ENCODE measurements at places on chromosomes 5 and 9.

DNA sequence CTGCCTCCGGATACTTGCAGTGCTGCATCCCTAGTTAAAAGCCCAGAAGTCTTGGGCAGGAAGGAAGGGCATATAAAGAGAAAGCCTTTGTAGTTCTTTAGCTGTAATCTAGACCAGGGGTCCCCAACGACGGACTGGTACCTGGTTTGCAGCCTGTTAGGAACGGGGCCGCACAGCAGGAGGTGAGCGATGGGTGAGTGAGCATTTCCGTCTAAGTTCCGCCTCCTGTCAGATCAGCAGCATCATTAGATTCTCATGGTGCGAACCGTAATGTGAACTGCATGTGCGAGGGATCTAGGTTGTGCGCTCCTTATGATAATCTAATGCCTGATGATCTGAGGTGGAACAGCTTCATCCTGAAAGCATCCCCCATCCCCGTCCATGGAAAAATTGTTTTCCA lies 1.6 kb upstream of the SMIM15 start:
- DNase-seq, result no peak

- no peak for DNase-seq
Measured at GRCh38 chr5:56831773-56832172, 16.4 kb downstream of the MAP3K1 start.

DNA sequence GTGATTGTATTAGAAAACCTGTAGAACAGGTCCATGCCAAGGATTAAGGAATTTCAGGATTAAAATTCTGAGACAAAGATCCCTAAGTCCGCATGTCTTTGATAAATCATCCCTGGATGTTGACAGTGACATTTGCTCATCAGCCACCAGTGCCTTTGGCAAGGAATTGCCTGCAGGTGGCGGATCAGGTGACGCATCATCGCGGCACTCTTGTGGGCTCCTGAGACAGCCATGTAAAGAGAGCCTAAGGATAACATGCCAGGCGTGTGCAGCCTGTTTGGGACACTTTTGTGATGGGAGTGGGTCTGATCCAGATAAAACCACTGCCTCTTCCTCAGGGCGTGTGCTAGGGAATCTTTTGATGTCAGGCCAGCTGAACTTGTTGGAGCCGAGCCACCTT lies 40.6 kb downstream of the ADCY2 start:
- DNase-seq, result no peak

DNA sequence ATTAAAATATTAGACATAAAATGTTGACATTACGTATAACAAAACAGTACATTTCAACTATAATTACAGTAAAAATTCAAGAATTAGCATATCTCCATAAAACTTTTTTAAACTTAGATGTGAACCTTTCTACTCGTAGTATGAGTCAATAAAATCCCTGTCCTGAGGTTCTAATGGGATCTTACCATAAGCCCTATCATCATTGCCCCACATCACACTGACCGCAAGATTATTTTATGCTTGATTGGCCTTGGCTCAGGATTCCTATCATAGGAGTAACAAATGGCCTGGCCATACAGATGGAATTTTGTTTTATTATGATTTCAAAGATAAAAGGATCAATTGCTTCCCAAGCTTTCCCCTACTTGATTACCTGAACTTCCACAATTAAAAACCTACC lies 238.3 kb downstream of the MEF2C start:
- no peak for DNase-seq

DNA sequence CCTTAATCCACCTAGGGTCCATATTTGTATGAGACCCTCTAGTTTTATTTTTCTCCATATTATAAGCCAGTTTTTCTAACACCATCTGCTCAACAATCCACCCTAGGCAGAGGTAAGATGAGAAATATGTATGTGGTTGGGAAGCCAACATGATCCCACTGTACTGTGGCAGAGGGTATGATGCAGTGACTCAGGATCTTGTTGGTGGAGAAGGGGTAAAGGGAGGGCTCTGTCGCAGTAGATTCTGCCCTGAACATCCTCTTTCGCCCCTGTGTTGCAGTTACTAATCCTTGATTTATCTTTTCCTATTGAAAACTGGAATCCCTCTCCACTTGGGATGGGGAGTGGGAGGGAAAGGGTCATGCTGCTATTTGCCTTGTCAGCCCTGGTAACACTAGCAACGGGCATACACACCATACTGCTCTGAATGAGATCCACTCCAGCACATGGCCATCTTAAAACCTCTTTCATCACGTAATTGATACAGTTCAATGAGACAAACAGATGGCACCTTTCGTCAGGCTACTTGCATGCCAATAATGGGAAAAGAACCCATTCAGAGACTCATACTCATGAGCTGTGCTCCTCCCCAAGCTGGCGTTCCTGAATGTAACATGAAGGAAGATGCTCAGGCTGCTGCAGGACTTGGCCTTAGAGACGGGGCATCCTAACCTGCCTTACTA lies 63.0 kb downstream of the ADAMTS12 start:
- no peak for DNase-seq

DNA sequence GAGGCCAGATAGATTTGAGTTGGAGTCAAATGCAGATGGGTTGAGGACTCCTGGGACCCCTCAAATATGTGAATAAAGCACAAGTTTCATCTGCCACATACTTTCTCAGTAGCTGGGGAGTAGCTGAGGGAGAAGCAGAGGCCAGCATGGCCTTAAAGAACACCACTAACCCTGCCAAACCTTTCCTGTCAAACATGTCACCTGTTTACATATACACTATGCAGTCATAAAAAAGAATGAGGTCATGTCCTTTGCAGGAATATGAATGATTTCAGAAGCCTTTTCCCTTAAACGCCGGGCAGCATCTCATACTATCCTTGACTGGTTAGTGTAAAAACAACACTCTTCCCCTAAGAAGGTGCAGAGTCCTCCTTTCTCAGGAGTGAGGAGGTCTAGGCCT lies 25.2 kb upstream of the HSD17B4 start:
- no peak for DNase-seq

- DNase-seq, result no peak
Measured at GRCh38 chr5:55865831-55866230, 14.7 kb downstream of the IL31RA start.

DNA sequence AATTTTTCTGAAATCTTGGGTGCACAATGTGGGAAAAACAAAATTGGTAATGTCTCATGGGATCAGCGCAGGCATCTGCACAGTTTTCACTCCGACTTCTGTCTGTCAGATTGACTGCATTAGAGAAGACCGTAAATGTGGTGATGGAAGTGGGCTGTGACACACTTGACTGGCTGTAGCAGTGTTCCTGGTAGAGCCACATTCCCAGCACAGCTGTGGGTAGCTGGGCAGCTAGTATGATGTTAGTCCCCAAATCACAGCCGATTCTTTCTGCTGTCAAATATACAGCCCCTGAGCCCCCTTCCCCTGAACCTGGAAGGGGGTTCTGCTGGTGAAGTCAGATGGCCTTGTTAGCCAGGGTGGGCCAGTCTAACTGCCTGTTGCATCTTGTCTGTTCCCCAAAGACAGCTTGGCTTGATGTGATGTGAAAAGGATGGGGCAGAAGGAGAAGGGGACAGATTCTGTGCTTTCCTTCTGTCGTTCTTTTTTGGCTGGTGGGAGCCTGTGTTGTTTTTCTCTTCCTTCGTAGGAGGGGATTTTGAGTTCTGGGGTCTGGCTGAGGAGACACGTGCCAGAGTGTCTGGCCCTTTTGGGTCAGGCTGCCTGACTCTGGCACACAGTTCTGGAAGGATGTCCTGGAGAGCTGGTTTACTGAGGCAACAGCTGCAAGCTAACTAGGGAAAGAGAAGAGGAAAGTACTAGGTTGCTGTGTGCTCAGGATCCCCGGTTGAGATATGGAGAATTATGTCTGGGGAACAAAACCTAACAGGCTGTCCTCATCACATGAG lies 66.4 kb upstream of the SPRY4 start:
- DNase-seq, result no peak

- DNase-seq, result no peak
Measured at GRCh38 chr9:137648396-137648795, 29.6 kb downstream of the EHMT1 start.

DNA sequence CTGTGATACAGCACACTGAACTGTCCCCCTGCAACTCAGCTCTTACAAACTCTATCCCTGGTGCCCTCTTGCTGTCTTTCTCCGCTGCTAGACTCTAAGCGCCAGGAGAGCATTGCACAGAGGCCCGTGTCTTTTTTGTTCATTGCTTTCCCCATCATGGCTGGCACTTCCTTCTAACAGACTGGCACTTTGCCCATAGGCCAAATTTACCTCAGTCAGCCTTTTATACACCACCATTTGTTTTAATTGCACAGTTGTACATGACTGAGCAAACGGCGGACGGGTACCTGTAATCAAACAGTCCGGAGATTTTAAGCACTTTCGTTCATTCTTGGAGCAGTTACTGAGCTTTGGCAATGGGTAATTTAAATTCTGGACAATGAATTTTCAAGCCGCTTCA lies 102.2 kb upstream of the CLINT1 start:
- DNase-seq, result no peak

- DNase-seq, result no peak
Measured at GRCh38 chr9:98678244-98678842, 30.4 kb downstream of the GABBR2 start.

GRCh38 chr5:36932699-36933098 lies 56.1 kb downstream of the NIPBL start:
- DNase-seq, result no peak

- DNase-seq, result no peak
Measured at GRCh38 chr9:107816561-107817021, 327.0 kb upstream of the KLF4 start.

GRCh38 chr9:76868897-76869296 lies 37.0 kb downstream of the PRUNE2 start:
- no peak for DNase-seq

DNA sequence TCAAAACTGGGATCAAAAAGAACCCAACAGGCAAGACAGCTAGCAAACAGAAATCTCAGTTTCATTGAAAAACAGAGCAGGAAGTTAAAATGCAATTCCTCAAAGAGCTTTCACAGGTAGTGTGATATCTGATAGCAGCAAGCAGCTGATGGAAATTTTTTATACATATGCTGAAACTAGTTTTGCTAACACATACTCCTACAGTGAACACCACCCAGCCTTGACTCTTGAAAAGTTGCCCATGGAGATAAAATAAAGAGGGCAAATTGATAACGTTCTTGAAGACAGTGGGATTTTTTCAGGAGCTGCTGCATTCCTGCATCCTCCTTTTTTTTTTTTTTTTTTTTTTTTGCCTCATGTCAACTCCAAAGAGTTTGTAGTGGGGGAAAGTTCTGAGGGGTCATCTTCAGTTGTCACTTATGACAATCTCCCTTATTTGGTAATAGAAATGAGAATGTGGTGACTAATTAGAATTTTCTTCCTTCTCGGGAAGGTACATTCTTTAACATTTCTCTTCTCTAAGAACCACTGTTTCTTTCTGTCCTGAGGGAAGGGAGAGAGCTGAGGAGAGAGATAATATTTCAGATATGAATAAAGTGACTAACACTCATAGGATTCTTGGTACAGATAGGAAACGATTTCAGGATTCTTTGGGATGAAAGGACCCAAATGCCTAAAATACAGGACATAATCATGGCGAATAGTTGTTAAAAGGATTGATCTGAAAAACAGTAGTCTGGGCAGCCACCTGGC lies 24.6 kb downstream of the SH3RF2 start:
- no peak for DNase-seq

- DNase-seq, result no peak
Measured at GRCh38 chr5:134145041-134145757, 30.7 kb downstream of the TCF7 start.

GRCh38 chr5:147734894-147735293 lies 47.6 kb downstream of the JAKMIP2 start:
- DNase-seq, result no peak

DNA sequence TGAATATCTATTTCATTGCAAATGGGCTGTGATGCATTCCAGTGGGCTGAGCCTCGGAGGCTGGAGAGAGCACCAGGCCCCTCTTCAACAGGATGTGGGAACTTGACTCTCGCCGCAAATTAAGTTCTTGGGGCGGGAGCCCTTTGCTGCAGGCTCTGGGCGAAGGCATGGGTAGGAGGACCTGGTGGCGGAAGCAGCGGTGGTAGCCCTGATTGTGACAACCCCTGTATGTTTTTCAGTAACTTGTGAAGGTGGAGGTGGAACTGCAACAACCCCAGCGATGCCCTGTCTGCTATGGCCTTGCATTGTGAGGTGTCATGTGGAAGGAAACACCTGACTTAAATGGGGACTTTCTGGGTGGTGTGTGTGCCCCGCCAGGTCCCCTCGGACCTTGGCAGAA lies 9.4 kb downstream of the FYB1 start:
- peak; percentile 59 for DNase-seq
